Hematopoietic multipotent progenitor cell treated with erythropoietin and hydrocortisone succinate and interleukin-3 and kit ligand, for 8 days (in vitro differentiated cells): ENCODE measurements at places on chromosomes 11 and 22.

DNA sequence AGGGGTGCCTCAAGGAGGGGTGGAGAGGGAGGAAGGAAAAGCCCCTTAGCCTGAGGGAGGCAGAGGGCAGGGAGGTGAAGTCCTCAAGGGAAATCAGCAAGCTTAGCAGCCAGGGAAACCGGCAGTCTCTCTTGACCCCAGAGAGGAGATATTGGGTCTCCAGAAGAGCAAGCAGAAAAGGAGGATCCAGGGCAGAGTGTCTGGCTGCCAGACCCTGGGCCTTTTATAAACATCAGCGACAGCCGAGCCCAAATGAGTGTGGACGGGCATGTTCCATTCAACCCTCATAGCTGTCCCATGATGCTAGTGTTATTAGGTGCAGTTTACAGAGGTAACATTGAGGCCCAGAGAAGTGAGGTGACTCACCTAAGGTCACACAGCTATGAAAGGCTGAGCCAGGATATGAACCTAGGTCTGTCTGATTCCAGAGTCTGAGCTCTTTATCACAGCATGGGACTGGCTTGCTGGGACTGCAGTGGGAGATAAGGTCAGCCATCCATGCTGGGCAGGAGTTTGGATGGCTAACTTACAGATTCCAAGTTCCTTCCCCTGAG is 9.3 kb downstream of the PRDM11 start:
- DNase-seq = peak; percentile 15

- no peak for DNase-seq
These were observed 6.7 kb upstream of the ADAMTS15 start for GRCh38 chr11:130441719-130442118.

GRCh38 chr11:66061268-66061667 is 8.8 kb upstream of the PACS1 start:
- DNase-seq = no peak

DNA sequence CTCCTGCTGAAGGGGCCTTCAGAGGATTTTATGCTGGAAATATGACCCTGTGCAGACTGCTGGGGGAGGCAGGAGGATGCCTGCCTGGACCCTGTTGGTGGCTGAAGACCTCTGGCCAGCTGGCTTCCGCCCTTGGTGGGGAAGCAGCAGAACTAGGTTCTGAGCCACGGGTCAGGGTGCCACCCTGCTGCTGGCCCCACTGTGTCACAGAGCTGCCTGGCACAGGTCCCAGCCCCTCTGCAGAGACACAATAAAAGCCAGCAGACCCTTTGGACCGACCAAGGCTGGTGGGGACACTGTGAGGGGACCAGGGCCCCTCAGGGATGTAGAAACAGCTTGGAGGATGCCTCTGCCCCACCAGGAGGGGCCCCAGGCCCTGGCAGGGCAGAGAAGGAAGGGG is 6.9 kb upstream of the SREBF2 start:
- no peak for DNase-seq

DNA sequence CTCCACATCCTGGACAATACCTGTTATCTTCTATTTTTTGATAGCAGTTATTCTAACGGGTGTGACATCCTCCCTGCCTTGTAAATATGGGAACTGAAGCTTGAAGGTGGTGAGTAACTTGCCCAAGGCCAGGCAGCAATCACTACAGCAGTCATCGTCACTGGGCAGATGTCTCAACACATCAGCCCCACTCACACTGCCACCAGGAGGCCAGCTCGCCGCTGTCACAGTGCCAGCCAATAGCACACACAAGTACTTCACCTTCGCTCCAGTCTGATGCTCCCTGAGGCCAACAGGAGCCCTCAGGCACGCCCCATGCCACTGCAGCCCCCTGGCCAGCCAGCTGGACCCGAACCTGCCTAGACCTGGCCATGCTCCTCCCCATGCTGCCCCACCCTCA is 4.9 kb upstream of the TTLL1 start:
- peak; percentile 29 for DNase-seq

DNA sequence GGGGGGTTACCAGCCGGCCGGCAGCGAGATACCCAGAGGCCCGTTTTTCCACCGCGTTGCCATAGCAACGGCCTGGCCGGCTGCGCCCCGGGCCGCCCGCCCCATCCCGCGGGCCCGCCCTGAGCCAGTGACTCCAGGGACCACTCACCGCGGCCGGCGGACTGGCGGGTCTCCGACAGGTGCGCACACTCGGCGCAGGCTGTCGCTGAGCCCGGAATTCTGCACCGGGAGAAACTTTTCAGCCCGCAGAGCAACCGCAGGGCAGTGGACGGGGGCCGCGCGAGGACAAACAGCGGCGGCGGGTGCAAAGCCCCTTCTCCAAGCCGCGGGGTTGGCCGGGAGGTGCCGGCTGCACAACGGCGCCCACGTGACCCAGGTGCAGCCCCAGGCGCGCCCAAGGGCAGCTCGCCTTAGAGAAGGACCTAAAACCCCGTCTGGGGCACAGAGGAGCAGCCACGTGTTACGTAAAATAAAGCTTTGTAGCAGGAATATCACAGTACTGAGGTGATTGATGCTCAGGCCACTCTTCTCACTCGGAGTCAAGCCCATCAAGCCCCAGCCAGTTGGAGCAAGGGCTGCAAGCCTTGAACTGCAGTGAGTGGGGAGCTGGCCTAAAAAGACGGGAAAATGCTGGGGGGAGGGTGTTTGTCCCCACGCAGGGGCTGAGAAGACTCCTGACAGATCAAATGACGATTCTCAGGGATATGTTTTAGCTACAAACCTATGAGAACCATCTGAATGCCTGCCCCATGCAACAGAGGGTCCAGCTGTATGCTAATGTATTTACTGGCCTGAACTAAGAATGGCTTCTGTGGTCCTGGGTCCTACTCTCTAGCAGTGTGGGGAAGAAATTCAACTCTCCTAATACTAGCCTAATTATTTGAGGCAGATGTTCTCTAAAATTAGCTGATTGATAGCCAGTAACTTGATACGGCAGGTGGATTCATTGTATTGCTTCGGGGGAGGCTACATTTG is at the start of gene STK33:
TSS of gene STK33 (minus strand) at position 294 of the 975 bp plus-strand sequence. CDS start 119,323 bp downstream, outside the sequence.
- peak; percentile 11 for DNase-seq

- DNase-seq = no peak
These were observed 84.6 kb upstream of the IZUMO1R start for GRCh38 chr11:94219771-94220170.

GRCh38 chr22:50271519-50271970 is 1.4 kb upstream of the MAPK11 start:
- peak; percentile 64 for DNase-seq

DNA sequence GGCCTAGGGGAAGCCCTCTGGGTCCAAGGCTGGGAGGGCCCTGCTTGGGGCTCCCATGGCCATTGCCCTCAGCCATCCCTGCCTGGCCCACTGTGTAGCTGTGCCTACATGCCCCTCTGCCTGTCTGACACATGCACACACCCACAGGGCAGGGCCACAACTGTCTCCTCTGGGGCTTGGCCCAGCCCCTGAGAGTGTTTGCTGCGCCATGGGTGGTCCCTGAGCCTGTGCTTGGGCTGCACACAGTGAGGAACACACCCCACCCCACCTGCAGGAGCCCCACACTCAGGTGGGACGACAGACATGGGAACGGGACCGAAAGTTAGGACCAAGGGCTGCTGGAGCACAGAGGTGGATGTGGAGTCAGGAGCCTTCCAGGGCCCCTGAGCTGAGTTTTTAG is 489.5 kb downstream of the TBC1D22A start:
- DNase-seq = no peak

GRCh38 chr11:82944198-82944597 is 42.7 kb downstream of the DDIAS start:
- DNase-seq = no peak
